ENCODE measurements at places on chromosomes 16 and 17.

- no peak for DNase-seq
Measured at GRCh38 chr16:13269905-13270528, 368.6 kb downstream of the SHISA9 start.

- peak; percentile 32 for DNase-seq
Measured at GRCh38 chr17:5545051-5545987, 39.0 kb downstream of the NLRP1 start.

DNA sequence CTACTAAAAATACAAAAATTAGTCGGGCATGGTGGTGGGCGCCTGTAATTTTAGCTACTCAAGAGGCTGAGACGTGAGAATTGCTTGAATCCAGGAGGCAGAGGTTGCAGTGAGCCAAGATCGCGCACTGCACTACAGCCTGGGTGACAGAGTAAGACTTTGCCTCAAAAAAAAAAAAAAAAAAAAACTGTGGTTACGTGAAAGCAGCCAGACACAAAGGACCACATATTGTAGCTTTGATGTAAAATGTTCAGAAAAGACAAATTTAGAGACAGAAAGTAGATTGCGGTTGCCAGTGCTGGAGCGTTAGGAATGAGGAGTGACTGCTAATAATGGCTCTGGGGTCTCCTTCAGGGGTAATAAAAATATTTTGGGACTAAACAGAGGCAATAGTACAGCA is 4.0 kb upstream of the MEAK7 start:
- DNase-seq = no peak

- no peak for DNase-seq
Measured at GRCh38 chr16:87321336-87322107, 4.3 kb upstream of the C16orf95 start.

- no peak for DNase-seq
Measured at GRCh38 chr17:48994549-48995303, 2.5 kb upstream of the IGF2BP1 start.

- DNase-seq = no peak
Measured at GRCh38 chr16:17460890-17461289, 9.9 kb downstream of the XYLT1 start.

GRCh38 chr16:55294931-55295342 is 29.1 kb upstream of the IRX6 start:
- DNase-seq = no peak

- no peak for DNase-seq
Measured at GRCh38 chr17:4173781-4174180, 30.8 kb downstream of the CYB5D2 start.

DNA sequence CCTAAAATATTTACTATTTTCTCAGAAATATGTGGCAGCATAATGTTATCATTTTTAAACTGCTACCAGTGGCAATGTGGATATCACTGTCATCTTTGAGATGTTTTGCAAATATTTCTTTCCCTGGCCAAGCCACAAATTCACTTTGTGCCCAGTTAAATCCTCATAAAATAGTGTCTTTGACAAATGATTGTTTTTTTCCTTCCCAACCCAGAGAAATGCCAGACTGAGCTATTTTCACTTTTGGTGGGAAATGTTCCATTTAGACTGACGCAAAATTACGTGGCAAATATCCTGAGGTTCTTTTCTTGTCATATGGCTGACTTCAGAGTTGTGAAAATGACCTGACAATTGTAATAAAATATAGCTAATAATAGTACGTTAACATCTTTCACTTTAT is 807.0 kb upstream of the SOX9 start:
- no peak for DNase-seq

DNA sequence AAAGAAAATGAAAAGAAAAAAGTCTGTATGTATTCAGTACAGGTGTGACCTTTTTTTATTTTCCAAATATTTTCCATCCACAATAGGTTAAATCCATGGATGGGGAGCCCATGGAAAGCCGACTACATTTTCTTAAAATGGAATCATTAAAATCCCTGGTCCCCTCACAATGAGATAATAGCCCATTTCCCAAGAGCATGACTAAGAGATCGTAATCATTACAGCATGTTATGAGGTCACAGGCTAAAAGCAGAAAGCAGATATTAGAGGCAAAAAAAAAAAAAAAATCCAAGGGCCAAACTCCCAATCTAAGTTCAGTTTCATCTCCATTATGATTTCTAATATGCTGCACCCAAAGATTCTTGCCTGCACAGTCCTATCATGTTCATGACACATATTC is 44.7 kb downstream of the CYTH1 start:
- peak; percentile 56 for DNase-seq

- DNase-seq = no peak
Measured at GRCh38 chr17:39960524-39961041, 2.2 kb upstream of the GSDMA start.

- DNase-seq = no peak
Measured at GRCh38 chr17:72631568-72631948, 460.9 kb downstream of the SLC39A11 start.

DNA sequence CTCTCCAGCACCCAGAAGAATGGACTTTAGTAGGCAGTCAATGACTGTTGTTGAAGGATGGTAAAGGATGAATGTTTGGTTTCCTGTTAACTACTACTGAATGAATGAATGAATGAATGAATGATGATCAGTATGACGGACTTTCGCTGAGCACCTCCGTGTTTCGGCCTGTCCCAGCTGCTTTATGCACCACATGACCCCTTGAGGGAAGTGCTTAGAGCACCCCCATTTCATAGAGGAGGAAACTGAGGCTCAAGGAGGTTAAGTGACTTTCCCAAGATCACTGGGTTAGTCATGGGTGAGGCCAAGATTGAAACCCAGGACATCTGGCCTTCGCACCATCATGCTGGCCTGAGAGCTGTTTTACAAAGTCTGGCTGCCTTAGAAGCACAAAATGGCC is 6.8 kb downstream of the KCNG4 start:
- DNase-seq = no peak

- peak; percentile 86 for DNase-seq
Measured at GRCh38 chr17:63984651-63985386, 12.1 kb upstream of the SCN4A start.

GRCh38 chr17:77966476-77966875 is 8.0 kb downstream of the TNRC6C start:
- no peak for DNase-seq

DNA sequence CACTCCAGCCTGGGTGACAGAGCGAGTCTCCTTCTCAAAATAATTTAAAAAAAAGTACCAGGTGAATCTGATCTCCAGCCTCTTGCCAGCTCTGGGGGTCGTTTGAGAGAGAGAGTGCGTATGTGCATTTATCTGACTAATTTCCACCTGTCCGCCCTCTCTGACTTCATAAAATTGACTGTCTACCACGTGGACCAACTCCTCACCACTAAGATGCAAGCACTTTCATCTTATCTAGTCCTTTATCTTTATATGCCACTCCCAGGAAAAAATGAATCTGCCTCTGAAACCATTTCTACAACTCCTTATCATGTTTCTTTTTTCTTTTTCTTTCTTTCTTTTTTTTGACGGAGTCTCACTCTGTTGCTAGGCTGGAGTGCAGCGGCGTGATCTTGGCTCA is 55.8 kb downstream of the HS3ST3A1 start:
- no peak for DNase-seq

DNA sequence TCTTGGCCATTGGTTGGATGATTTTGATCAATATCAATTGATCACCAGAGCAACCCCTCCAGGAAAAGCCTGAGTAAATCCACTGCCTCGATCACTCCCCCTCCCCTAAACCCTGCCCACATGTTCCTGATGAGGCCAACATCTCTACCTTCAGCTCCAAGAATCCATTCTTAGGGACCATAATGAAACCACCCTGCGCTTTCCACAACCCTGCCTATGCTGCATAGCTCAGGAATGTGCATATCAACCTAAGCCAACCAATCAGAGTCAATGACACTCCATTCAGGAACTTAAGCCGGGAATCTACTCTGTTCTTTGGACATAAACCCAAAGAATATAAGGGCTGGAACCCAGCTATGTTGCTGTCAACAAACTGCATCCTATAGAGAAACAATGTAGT is 86.3 kb downstream of the MYH11 start:
- no peak for DNase-seq

DNA sequence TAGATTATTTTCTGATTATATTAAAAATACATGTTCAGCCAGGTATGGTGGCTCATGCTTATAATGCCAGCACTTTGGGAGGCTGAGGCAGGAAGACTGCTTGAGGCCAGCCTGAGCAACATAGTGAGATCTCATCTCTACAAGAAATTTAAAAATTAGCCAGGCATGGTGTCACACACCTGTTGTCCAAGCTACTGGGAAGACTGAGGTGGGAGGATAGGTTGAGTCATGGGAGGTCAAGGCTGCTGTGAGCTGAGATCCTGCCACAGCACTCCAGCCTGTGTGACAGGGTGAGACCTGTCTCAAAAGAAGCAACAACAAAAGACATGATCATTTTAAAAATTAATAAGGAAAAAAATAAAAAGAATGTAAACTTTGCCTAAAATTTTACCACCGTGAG is 40.7 kb downstream of the PRAC1 start:
- DNase-seq = no peak
